ENCODE measurements at places on chromosomes 3 and 15.

- DNase-seq, result no peak
Observed at GRCh38 chr3:123758081-123758564, 126.0 kb downstream of the MYLK start.

- DNase-seq, result no peak
Observed at GRCh38 chr3:41304593-41304992, 105.3 kb downstream of the CTNNB1 start.

DNA sequence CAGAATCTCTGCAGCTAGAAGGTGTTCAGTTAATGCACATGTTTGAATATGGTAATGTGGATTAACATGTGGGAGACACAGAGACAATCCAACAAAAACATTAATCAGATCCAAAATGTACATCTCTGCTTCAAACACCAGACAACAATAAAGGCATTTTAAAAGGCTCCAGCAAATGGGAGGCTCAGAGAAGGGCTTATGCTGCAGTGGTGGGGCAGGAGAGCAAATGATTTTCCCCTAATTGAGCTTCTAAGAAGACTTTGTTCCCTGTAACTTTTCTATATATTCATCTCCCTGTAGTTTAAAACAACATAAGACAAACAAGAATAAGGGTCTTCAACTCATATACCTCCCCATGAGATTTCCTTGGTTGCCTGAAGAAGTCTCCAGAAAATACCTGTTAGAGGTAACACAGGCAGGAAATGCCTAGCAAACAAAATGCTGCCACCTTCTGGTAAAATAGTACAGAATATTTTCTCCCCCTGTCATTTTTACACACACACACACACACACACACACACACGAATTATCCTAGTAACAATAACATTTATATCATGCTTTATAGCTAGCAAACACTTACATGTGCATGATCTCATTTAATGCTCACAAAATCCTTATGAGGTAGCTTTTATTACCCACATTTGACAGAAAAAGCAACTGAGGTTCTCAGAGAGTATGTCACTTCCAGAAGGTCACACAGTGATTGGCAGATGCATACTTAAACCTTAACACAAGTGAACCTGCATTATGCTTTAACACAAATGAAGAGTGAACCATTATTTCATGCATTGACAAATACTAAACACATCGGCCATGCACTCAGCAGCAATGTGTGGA, 123.4 kb upstream of the MB21D2 start:
- DNase-seq, result no peak

DNA sequence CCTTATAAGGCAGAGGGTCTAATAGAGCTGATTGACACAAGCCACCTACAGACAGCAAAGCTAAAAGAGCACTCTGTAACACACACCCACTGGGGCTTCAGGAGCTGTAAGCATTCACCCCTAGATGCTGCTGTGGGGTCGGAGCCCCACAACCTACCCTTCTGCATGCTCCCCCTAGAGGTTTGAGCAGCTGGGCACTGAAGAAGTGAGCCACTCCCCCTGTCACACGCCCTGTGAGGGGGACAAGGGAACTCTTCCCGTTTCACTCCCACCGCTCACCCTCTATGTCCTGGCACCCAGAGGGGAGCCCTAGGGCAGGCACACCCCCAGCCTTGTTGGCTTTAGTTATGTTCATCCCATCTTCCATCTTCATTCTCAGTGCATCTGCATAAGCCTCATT, 9.4 kb upstream of the CSTA start:
- DNase-seq, result no peak

- no peak for DNase-seq
Observed at GRCh38 chr3:63934041-63934866, 22.1 kb upstream of the SCAANT1 start.

DNA sequence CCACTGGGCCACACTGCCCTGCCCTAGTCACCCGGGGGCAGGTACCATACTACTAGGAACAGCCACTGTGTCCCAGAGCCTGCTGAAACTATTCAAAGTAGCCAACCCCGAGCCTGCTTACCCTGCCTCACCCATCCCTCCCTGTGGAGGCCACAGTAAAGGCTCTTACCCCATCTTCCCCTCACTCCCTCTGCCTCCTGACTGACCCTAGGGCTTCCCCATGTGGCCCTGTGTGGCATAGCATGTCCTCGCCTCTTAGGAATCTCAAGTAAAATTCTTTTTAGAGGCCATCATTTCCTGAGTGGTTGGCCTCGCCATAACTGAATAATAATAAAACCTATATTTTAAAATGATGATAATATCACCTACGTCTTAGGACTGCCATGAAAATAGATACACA, 112.2 kb upstream of the SLC6A11 start:
- DNase-seq, result no peak

DNA sequence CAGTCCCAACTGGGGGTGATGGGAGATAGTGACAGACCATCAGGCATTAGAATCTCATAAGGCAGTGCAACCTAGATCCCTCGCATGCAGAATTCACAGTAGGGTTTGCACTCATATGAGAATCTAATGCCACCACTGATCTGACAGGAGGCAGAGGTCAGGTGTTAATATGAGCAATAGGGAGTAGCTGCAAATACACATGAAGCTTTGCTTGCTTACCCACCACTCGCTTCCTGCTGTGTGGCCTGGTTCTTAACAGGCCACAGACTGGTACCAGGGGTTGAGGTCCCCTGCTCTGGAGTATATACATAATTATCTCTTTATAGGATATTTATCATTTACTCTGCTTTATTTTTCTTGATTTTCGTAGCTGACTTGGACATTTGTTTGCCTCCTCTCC, 36.0 kb upstream of the ZMAT3 start:
- DNase-seq, result no peak

GRCh38 chr3:23996095-23996524, 51.0 kb downstream of the NR1D2 start:
- DNase-seq, result no peak

DNA sequence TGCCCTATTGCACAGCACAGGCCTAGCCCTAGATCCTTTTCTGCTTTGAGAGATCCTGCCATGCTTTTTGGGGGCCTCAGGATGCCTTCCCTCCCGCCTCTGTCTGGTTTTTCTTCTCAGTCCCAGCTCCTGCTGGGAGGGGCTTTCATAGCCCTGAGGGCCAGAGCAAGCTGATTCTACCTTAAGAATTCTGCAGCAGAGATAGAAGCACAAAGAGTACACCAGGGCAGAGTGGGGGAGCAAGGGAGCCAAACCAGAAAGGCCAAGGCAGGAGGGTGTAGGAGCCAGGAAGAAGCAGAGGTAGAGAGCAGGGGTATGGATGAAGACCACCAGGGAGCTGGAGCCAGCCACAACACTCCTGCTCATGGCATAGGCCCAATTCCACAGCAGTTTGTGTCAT, 18.1 kb downstream of the SH3BP5 start:
- no peak for DNase-seq

DNA sequence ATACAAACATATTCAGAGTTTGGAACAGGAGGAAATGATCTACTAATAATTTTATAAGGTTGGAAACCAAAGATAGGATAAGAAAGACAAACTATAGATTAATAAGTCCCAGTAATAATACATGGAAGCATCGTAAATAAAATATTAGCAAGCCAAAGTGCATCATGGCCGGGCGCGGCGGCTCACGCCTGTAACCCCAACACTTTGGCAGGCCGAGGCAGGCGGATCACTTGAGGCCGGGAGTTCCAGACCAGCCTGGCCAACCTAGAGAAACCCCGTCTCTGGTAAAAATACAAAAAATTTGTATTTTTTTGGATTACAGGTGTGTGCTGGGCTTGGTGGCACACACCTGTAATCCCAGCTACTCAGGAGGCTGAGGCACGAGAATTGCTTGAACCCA, 14.9 kb downstream of the MUC4 start:
- DNase-seq, result no peak

DNA sequence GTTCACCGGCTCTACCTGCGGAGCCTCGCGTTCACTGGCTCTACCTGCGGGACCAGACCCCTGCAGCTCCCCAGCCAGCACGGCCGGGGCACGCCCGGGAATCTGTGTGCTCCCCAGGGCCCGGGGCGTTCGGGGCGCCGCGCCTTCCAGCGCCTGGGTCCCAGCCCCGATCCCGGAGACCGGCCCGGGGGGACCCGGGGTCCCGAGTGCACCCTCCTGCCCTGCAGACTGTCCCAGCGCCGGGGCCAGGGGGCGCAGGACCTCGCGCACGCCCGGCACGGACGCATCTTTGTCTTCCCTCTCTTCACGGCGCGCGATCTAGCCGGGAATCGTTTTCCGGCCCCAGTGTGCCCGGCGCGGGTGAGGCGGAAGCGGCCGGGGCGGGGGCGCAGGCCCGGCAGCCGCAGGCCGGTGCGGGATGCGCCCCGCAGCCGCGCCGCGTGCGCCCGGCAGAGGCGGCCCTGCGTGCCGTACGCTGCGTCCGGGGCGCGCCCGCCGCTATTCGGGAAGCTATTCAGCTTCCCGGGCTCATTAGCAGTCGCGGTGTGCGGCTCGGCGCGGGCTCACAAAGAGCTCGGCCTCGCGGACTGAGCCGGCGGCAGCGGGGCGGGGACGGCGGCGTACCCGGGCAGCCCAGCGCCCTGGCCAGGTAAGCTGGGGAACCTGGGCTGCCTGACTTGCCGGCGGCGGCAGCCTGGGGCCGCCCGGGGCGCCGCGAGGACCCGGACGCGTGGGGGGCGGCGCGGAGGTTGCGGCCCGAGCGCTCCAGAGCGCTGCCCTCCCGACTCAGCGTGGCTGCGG, at the start of gene APBA2:
Gene APBA2, plus strand, starts transcription at position 345 of the 801 bp plus-strand sequence. CDS start 167,911 bp downstream, outside the sequence.
- DNase-seq, result peak; percentile 49

GRCh38 chr3:45035441-45036301, 9.6 kb downstream of the CLEC3B start:
- DNase-seq, result peak; percentile 26

DNA sequence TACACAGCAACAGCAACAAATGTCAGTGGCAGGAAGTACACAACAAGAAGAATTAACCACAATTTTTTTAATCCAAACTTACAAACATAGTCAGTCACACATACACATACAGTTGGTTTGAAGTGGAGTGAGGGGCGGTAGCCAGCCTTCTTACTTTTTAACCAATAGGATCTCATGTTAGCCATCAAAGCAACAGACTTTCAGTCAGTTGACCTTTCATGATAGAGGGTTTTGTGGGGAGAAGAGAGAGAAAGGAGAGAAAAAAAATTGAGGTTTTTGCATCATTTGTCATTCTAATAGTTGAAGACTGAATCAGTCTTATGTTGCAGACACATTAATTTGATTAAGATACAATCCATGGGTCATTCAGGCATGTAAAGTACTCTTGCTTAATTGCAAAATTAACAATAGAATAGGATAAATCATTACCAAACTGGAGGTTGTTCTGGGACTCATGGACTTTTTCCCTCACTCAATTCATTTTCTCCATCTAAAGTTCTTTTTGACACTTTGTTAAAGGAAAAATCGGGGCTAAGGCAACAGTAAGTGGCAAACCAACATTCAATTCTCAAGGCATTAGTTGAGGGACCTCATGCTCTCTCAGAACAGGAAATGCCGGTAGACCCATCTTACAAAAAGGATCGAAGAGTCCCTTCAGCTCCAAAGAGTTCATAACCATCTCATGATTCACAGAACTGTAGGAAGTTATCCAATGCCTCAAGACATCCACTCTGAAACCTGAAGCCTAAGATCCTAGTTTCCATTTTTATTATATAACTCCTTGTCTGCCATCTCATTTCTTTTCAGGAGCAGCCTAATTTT, 159.5 kb upstream of the LPP start:
- DNase-seq, result no peak

GRCh38 chr3:172142051-172142863, 102.9 kb downstream of the FNDC3B start:
- no peak for DNase-seq

GRCh38 chr15:31510057-31510456, 183.4 kb downstream of the KLF13 start:
- no peak for DNase-seq

DNA sequence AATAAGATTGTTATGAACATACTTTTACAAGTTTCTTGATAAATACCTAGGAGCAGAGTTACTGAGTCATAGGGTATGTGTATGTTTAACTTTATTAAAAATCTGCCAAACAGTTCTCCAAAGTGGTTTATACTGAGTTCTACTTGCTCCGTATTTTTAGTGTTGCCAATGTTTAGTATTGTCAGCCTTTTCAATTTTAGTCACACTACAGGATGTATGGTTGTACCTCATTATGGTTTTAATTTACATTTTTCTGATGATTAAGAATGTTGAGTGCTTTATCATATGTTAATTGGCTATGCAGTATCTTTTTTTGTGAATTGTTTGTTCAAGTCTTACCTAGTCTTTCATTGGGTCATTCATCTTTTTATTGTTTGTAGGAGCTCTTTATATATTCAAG, 4.3 kb downstream of the TMOD3 start:
- no peak for DNase-seq

DNA sequence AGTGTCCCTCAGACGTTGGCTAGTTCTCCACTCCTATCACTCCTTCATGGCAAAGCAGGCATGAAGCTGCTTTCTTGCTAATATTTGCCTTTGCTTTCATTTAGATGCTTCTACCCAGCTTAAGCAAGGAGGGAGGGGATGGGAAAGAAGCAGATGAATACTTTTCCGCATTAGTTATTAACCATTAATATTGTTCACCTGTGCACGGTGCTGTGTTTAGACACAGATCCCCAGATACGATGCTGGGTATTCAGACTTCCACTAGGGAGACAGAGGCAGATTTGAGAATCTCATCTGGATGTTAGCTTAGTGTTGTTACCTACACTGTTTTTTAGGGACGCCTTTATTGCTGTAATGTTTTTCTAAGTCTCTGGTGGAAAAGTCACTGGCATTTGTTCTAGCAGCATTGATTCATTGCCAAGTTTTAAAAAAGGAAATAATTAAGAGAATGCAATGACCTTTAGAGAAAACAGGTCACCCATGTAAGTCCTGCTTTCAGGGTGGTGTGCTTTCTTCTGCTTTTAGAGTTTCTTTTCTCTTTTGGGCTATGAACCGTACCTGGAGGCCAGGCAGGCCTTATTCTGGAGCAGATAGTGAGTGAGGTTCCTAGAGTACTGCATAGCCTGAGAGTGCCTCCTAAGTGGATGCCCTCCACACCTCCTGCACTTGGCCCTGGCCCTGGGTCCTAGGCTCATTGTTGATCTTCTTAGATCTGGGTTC, 55.5 kb downstream of the MYZAP start:
- no peak for DNase-seq

DNA sequence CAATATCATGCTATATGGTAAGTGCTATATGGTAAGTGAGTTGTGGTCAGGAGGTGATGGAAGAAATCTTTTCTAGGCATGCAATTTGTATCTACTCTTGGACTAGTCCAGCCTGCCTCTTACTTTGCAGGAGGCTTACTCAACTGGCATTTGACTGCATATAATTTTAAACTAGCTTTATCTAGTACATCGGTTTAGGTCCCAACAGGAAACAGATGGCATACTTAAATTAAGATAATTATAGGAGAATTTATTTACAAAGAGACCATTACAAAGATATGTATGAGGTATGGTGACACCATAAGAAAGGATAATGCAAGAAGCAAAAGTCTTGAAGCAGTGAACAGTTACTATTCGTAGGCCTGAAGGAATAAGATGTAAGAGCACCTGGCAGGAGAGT, 7.8 kb downstream of the SLC28A2 start:
- DNase-seq, result no peak
